ENCODE measurements at places on chromosomes 6 and 20.

- no peak for DNase-seq
Measured at GRCh38 chr6:126650931-126651330, 311.0 kb downstream of the CENPW start.

DNA sequence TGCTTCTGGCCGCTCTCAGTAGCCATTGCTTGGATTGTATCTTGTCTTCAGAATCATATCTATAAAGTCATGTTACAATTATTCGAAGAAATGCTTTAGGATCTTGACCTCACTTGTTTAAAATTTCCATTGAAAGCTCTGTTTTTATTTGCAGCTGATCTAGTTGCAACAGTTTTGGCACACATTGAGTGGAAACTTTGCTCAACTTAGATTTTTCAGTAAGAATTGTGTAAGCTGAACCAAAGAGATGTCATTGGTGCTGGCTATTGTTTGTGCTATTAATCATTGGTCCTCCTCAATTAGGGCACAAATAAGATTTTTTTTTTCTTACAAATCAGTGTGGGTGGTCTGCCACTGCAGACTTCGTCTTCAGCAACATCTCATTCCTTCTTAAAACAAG, 649.2 kb downstream of the MMUT start:
- no peak for DNase-seq

GRCh38 chr6:33856031-33856590, 52.3 kb upstream of the MLN start:
- DNase-seq = no peak

- DNase-seq = no peak
Measured at GRCh38 chr20:47360297-47361056, 4.0 kb upstream of the ZMYND8 start.

DNA sequence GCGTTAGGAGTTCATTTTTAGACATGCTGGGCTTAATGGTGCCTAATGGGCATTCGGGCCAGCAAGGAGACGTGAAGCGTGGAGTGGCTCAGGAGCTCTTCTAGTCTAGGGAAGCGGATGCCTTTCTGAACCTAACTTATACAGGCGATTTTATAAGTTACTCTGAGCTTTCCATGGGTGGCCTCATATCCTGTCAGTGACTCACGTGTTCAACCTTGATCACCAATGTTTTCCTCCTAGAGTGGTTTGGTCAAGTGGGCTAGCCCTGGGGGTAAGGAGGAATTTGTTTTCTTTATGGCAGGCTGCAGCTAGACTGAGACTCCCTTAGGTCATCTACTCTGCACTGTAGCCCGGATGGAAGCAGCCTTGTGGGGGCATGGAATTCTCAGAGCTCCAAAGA, 52.1 kb downstream of the PLAGL1 start:
- DNase-seq = no peak
